Hippocampal formation (tissue), 2 donors: ENCODE measurements at places on chromosomes 7 and 10.

GRCh38 chr10:124668517-124669051 lies 75.6 kb downstream of the FAM53B start:
- no peak for DNase-seq

DNA sequence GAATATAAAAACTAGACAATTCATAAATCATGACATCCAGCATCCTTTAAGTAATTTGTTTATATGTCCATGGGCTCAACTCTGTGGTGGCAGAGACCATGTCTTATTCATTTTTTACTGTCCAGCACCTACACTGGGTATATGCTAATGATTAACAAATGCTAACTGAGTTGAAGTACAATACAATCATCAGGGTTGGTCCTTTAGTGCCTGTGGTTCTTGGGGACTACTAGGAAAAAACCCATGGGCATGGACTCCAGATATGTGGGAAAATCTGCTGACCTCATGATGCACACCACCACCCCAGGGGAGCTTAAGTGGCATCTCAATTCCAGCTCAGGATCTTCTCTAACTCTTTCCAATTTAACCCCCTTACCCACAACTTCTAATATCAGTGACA lies 85.3 kb upstream of the YAE1 start:
- no peak for DNase-seq

GRCh38 chr7:21338728-21339164 lies 89.1 kb upstream of the SP4 start:
- no peak for DNase-seq

- DNase-seq = no peak
Measured at GRCh38 chr10:75042292-75042974, 69.0 kb upstream of the SAMD8 start.

DNA sequence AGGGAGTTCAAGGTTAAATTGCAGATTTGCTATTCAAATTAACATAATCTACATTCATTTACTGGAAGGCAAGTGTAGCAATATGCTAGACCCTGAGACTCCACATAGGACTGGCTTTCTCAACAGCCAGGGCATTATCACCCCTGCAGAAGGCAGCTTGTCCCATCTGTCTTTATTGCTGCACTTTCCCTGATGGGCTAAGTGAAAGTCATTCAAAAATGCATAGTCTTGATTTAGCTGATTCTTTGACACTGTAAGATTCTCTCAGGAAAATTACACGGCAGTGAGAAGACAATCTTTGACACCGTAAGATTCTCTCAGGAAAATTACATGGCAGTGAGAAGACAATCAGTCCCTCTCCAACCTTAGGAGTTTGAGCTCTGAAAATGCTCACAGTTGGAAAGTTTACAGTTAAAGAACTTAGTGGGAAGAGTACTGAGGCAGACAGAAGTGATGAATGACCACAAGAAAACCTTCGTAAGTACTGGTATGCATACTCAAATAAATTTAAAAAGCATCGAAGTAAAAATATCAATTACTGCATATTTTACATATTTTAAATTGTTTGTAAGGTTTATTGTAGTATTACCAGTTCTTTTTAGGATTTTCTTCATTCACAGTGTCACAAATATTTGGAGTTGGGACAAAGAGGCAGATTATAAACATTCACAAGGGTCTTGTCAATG lies 88.9 kb downstream of the RAPGEF5 start:
- DNase-seq = no peak

- DNase-seq = no peak
Measured at GRCh38 chr10:132539894-132540293, 2.3 kb downstream of the INPP5A start.

- no peak for DNase-seq
Measured at GRCh38 chr10:121593281-121594075, 4.8 kb downstream of the FGFR2 start.

DNA sequence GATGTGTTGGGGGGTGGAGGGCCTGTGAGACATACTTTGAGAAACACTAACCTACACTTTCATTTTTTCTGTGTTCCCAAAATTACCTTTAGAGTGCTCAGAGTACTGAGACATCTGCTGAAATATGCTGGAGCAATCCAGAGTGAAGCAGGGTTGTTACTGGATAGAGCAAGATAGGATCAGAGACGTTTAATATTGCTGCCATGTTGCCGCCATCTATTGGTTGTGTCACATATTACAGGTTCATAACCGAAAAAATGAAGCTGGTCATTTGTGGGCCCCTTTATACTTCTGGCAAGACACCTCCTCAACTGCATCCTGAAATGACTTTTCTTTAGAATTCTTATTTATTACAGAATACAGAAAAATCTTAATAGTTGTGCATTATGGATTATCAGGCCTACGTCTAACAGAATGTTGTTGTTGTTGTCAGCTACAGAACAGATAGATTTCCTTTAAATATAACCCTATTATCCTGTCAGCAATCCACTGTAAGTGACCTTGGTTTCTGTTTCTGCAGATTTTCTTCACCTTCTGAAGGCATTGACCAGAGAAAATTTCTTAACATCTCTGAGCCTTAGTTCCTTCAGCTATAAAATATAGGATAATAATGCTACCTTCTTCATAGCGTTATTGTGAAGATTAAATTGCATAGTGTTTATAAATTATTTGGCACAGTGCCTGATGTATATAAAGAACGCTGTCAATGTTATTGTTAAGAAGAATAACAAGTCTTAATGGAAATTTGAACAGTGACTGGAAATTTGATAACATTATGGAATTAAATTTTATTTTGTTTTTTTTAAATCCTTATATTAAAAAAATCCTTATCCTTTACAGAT lies 16.2 kb upstream of the DLD start:
- peak; percentile 65 for DNase-seq

DNA sequence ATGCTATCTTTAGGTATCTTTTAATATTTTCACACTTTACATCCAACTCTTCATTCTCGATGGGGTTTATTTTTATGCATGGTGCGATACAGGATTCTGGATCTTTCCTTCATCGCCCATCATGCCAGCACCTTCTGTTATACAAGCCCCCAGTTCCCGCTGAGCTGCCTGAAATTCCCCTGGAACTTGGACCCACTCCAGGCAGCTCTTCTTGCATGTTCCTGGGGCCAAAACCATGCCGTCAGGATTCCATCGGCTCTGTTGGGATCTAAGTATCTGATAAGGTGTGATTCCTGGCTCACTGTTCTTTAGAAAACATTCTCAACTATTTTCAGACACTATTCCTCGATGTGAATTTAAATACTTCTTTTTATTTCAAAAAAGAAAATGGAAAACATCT lies 40.5 kb upstream of the PPP2R2D start:
- no peak for DNase-seq
